Fibroblast of lung (primary cell): ENCODE measurements at places on chromosomes 5 and 9. TPM values are rescaled to one million over a fixed set of nuclear protein-coding genes. Genes with fewer than 3 reads are reported as not detected.

Gene GALT
- total RNA-seq = 27.2 and 29.1 TPM in 2 replicates

Gene NIM1K
- 7.7 and 14.7 TPM in 2 replicates for total RNA-seq

Gene CTSV
- under 0.01 and 0.66 TPM in 2 replicates for total RNA-seq

Gene BARHL1
- total RNA-seq = not detected in 2 replicates

Gene TENT4A
- total RNA-seq = 9.5 and 10.4 TPM in 2 replicates

Gene PAEP
- not detected in 2 replicates for total RNA-seq

Gene CCDC152
- total RNA-seq = 1.5 and 2.5 TPM in 2 replicates

Gene LHX3
- not detected in 2 replicates for total RNA-seq

Gene TUSC1
- 7.9 and 10.5 TPM in 2 replicates for total RNA-seq

Gene FCN2
- total RNA-seq = not detected in 2 replicates
